ENCODE measurements at places on chromosomes 3 and 15. TPM values are rescaled to one million over a fixed set of nuclear protein-coding genes. Genes with fewer than 3 reads are reported as not detected.

The PTPRG gene
- 42.1 TPM for total RNA-seq

The KCNMB3 gene
- 1.1 TPM for total RNA-seq

The CHRM5 gene
- total RNA-seq: under 0.01 TPM

The CFAP20DC gene
- total RNA-seq: 1.6 TPM

The TRH gene
- not detected for total RNA-seq

The FSTL1 gene
- total RNA-seq: 887 TPM

The LYZL4 gene
- not detected for total RNA-seq

The PRR23E gene
- total RNA-seq: not detected

The CSTA gene
- 8.0 TPM for total RNA-seq

The LMOD3 gene
- total RNA-seq: 0.14 TPM

The TMC3 gene
- total RNA-seq: not detected

The ITPKA gene
- 0.92 TPM for total RNA-seq

The MKRN3 gene
- 1.4 TPM for total RNA-seq

Measured in smooth muscle cell of bladder (primary cell).